NCI-H1930 (cell line): ENCODE measurements at places on chromosomes 4 and X.
A peak's percentile ranks its signal among the peaks of the same experiment; 100 is the strongest.

DNA sequence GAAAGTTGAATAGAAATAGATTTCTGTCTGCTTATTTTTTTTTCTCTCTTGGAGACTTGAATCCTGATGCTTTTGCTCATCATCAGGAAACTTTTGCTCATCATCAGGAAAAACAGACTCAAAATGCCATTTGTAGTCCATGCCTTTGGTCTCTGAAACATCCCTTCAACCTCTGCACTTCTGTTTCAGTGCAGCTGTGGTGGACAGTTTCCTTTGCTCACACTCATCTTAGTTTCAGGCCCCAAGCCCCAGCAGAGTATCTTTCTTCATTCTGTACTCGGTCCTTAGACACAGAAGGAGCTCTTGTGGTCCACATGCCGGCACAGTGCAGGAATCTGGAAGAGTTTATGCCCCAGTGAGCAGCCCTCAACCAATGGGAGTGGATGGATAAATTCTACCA lies 337.9 kb downstream of the PPP3CA start:
- no peak for DNase-seq

DNA sequence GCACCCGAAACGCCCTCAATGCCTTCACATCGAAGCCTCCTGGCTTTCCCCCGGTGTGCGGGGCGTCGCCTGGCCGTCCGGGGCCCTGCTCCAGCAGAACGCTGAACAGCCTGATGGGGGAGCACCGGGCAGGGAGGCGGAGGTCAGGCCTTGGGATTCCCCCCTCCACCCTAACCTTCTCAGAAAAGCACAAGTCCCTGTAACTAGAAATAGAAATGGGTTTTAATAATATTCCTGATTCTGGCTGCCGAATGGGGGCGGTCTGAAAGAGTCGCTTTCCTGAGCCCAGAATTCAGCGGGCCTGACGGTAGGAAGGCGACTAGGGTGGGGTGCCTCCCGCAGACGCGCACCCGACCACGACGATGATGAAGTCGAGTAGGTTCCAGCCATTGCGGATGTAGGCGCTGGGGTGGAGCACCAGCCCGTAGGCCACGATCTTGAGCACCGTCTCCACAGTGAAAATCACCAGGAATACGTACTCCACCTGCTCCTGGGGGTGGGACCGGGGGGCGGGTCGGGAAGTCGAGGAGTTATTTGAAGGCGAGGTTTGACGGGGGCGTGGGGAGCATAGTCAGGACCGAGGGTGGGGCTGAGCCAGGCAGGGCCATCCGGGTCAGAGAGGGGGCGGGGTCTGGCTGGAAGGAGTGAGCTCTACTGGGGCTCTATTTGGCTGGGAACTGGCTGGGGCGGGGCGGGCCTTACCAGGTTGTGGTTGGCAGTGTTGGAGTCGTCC lies 2.5 kb downstream of the CACNA1F start:
- DNase-seq, result peak; percentile 11

DNA sequence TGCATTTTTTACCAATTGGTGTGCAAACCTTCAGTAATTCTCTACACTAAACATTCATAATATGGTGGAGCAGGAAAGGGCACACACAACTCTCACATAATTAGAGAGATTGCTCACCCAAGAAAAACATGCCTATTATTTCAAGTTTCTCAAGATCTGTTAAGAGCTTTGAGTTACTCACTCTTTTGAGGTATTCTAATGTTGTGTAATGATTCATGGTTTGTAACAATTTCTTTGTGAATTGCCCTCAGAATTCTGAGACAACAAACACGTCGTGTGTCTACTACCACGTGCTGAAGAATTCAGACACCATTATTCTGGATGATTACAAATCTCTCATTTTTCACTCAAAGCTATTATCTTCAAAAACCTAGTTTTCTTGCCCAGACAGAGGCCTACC lies 82.8 kb downstream of the PDGFC start:
- DNase-seq, result no peak

DNA sequence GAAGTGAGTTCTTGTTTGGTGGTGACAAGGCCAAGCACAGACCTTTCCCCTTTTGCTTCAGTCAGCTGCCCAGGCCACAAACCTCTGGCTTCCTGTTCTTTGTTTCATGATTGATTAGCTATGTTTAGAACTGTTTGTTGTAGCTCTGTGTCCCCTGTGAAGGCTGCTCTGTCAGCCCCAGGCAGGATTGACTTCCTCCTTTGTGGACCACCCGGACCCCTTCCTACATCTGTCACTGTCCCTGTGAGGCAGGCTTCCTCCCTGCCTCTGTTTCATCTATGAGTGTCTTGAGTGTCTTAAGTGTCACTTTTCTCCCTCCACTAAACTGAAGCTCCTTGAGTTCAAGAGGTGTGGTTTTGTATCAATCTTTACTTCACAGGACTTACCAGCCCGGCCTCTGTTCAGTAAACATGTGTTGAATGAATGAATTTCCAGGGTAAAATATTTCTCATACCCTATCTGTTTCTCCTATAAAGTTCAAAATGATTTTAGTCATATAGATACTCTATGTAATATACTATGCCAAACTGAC lies 83.5 kb downstream of the ZNF674 start:
- no peak for DNase-seq

GRCh38 chrX:87706134-87706533 lies 188.5 kb downstream of the KLHL4 start:
- no peak for DNase-seq

GRCh38 chr4:151031831-151032605 lies 16.9 kb upstream of the LRBA start:
- no peak for DNase-seq

DNA sequence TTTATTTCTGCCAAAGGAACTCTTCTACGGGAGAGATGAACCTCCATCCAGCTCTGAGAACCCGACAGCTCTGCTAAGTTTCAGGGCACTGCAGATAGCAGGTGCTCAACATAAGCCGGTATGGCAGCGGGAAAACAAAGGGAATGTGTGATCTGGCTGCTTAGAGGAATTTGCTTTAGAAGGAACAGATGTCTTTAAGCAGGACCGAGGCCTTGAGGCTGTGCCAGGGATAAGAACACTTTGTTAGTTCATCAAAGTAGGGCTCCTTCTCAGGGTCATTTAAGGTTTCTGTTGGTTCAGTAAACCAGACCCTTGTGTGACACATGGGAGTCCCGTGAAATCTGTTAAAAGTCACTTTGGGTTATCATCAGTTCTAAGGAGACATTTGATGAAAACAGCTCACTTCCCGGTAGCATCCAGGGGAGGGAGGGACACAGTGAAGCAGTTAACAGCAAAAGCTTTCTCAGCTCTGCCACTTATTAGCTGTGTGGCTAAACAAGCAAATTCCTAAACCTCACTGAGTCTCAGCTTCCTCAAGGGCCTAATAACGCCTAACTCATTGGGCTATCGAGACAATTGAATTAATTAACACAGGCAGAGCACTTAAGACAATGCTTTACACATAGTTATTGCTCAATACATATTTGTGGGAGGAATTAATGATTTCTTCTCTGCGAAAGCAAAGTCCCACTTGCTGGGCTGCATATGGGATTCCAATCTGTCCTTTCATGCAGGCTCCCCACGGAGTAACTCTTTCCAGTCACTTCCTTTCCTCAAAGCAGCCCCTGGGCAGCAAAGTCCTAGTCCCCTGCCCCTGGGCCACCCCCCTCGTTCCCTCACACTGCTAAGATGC lies 2.9 kb upstream of the FTSJ1 start:
- no peak for DNase-seq

DNA sequence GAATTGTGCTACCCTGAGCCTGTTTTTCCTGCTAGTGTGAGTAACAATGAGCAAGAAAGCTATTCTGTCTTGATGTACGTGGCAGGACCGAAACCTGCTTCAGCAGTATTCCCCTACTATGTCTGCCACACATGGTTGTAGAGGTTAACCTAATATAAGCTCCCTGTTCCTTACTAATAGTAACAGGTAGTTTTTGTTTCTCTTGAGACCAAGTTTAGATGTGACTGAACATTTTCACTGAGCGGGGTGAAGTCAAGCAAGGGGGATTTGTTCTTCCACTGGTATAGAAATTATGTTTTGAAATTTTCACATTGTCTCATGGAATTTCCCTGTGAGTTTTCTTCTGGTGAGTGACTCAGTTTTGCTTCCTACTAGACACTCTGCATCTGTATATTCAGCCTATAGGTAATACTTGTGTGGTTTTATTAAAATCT lies 37.3 kb downstream of the RRAGB start:
- DNase-seq, result no peak

- no peak for DNase-seq
Observed at GRCh38 chr4:150123796-150124677, 45.8 kb downstream of the DCLK2 start.

- no peak for DNase-seq
Observed at GRCh38 chrX:66021401-66021764, 18.5 kb downstream of the VSIG4 start.

GRCh38 chr4:167622481-167623240 lies 388.4 kb upstream of the SPOCK3 start:
- DNase-seq, result no peak

DNA sequence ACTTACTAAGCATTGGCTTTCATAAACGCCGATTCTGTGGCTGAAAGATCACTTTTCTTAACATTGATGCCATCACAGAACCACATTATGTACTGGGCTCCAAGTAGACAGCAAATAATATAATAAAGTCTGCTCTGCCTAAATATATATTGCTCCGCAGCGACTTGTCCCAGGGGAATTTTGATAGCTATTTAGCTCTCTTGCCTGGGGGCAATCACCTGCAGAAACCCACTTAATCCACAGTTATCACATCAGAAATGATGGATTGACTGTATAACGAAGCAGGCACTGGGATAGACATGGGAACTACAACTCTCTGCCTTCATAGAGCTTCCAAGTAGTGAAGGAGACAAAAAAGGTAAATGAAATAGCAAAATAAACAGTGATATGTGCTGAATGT lies 48.0 kb upstream of the MYOZ2 start:
- no peak for DNase-seq

- DNase-seq, result no peak
Observed at GRCh38 chrX:95101851-95102390, 1427.9 kb downstream of the FAM133A start.

DNA sequence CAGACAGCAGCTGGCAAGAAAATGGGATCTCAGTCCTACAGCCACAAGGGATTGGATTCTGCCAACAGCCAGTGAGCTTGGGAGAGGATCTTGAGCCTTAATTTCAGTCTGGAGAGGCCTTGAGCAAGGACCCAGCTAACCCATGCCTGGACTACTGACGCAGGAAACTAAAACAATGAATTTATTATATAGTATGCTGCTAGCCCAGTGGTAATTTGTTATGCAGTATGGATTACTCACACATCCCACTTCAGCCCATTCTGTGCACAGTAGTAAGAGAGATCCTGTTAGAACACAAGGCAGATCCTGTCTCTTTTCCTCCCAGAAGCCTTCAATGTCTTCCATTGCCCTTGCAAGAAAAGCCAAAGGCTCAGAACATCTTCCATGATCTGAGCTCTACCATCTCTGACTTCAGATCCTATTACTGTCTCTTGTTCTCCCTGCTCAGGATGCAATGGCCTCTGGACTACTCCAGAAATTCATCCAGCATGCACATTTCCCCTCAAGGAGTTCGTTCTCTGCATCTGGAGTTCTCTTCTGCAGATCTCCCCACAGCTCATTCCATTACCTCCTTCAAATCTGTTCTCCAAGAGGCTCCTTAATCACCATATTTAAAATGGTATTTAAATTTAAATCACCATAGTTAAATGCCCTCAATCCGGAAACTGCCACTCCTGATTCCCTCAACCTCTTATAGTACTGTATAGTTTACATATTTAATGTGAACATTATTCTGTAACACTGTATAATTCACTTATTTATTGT lies 27.6 kb downstream of the SMIM20 start:
- DNase-seq, result no peak

- no peak for DNase-seq
Observed at GRCh38 chrX:23465985-23466384, 131.3 kb downstream of the PTCHD1 start.

DNA sequence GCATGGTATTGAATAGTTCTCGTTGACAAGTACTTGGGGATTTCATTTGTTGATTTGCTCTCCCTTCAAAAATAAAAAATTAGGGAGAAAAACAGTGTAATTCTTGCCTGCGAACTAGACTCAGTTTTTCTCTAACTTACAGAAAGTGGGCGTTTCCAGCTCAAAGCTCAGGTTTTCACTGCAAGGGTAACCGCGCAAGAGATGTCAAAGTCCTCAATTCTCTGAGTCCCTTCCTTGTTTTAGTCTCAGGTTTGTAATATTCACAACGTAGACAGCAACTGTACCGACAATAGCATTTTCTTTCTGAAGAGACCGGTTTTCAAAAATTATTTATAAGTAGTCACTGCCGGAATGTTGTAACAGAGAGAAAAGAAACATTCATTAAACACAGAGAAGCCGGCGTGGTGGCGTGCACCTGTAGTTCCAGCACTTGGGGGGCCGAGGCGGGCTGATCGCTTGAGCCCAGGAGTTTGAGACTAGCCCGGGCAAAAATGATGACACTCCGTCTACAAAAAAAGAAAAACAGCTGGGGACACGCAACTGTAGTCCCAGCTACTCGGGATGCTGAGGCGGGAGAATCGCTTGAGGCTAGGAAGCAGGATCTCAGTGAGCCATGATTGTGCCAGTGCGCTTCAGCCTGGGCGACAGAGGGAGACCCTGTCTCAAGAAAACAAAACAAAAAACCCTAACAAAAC lies 774 bp downstream of the ZCCHC4 start:
- DNase-seq, result no peak

- peak; percentile 33 for DNase-seq
Observed at GRCh38 chr4:173056271-173056670, 112.3 kb upstream of the GALNT7 start.

DNA sequence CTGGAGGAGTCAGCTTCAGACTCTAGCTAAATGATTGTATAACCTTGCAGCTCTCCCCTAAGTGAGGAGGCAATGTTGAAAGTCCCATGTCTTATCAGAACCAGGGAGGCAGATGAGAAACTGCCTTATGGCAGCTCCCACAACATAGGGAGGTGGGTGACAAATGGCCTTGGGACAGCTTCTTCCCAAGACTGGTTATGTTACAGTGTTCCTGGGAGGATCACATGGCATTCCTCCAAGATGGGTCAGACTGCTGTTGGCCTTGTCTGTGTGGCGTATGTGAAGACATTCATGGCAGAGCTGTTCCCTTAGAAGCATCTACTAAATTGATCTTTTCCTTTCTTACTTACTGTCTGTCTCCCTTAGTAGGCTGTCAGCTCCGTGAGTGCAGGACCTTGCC lies 42.0 kb downstream of the HPRT1 start:
- DNase-seq, result no peak

DNA sequence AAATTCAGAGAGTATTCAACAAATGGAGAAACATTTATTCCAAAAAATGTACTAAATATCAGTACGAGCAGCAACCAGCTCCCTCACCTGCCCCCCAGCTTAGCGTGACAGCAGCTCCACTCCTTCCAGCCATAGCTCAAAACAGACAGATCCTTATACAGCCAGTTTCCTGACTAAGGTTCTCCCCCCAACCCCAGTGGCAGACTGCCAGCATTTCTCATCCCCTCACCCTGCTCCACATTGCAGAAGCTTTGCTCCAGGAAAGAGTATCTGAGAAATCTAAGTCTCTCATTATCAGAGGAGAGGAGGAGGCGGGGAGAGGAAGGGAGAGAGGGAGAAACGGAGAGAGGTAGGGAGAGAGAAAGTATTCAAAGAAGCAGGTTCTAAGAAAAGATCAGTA lies 53.3 kb upstream of the PASD1 start:
- DNase-seq, result no peak

GRCh38 chr4:176268963-176269362 lies at the start of gene ASB5:
Gene ASB5, minus strand, starts transcription at chr4:176269222. Its CDS starts 114 bp downstream, at chr4:176269108.
- DNase-seq, result no peak
